Effector memory CD8-positive, alpha-beta T cell (primary cell): ENCODE measurements at places on chromosomes 3 and 15.
A peak's percentile ranks its signal among the peaks of the same experiment; 100 is the strongest.

- no peak overlapping the region for H3K4me3 ChIP-seq
- peaks cover 3% of the 10 kb centered on the region for H3K36me3 ChIP-seq
- peaks cover 9% of the 10 kb centered on the region for H3K27me3 ChIP-seq
- no peaks in the 10 kb centered on the region for H3K4me1 ChIP-seq
- no peak overlapping the region for H3K27ac ChIP-seq
Observed at GRCh38 chr3:194857469-194858113, 171.9 kb downstream of the FAM43A start.

DNA sequence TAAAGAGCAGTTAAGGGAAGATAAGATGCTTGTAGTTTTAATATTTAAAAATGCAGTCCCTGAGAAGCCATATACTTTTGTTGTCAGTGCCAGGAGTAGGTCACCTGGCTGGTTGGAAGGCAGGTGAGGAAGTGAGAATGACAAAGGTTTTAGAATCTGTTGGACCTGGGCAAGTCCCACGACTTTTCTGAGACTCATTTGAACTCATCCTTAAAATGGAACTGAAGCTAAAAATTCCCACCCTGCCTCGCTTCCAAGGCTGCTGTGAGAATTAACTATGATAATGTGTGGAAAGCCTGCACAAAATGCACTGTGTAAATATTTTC is 77.1 kb downstream of the IQSEC1 start:
- peaks cover 45% of the 10 kb centered on the region for H3K4me1 ChIP-seq
- H3K36me3 ChIP-seq: peaks cover 58% of the 10 kb centered on the region
- H3K27ac ChIP-seq: peak overlapping the region; percentile 81
- H3K27me3 ChIP-seq: no peaks in the 10 kb centered on the region
- H3K4me3 ChIP-seq: no peak overlapping the region
- DNase-seq: no peak

- no peaks in the 10 kb centered on the region for H3K36me3 ChIP-seq
- no peaks in the 10 kb centered on the region for H3K4me1 ChIP-seq
- no peak overlapping the region for H3K4me3 ChIP-seq
- DNase-seq: no peak
- H3K27ac ChIP-seq: no peak overlapping the region
Observed at GRCh38 chr3:133750259-133750656, 4.1 kb downstream of the TF start.

GRCh38 chr15:98397419-98397818 is 250.9 kb upstream of the IGF1R start:
- peaks cover 13% of the 10 kb centered on the region for H3K27me3 ChIP-seq
- no peak overlapping the region for H3K27ac ChIP-seq
- no peaks in the 10 kb centered on the region for H3K4me1 ChIP-seq
- DNase-seq: no peak

GRCh38 chr3:71317749-71318457 is 265.6 kb downstream of the FOXP1 start:
- H3K27me3 ChIP-seq: no peaks in the 10 kb centered on the region
- H3K4me1 ChIP-seq: no peaks in the 10 kb centered on the region
- no peak overlapping the region for H3K4me3 ChIP-seq

DNA sequence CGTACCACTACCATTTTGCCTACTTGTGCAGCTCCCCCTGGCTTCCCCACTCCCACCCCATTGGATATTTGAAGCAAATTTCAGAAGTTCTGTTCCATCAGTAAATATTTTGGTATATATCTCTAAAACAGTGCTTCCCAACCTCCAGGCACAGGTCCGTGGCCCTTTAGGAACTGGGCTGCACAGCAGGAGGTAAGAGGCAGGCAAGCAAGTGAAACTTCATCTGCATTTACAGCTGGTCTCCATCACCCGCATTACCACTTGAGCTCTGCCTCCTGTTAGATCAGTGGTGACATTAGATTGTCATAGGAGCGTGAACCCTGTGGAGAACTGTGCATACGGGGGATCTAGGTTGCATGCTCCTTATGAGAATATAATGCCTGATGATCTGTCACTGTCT is 97.2 kb upstream of the LRRFIP2 start:
- peaks cover 14% of the 10 kb centered on the region for H3K4me1 ChIP-seq
- peaks cover 42% of the 10 kb centered on the region for H3K36me3 ChIP-seq
- no peak for DNase-seq
- H3K27ac ChIP-seq: peak overlapping the region; percentile 52
- no peaks in the 10 kb centered on the region for H3K27me3 ChIP-seq
- no peak overlapping the region for H3K4me3 ChIP-seq
